Progenitor cell of endocrine pancreas (in vitro differentiated cells): ENCODE measurements at places on chromosomes 5 and 9. TPM values are rescaled to one million over a fixed set of nuclear protein-coding genes. Genes with fewer than 3 reads are reported as not detected.

The COL5A1 gene
- 19.8 and 21.5 TPM in 2 replicates for total RNA-seq

GRCh38 chr5:91219803-91220371, 163.2 kb downstream of the ARRDC3 start:
- no peak for DNase-seq
- no peaks in the 10 kb centered on the region for H3K36me3 ChIP-seq
- peaks cover 2% of the 10 kb centered on the region for H3K4me1 ChIP-seq
- no peak overlapping the region for H3K4me3 ChIP-seq

DNA sequence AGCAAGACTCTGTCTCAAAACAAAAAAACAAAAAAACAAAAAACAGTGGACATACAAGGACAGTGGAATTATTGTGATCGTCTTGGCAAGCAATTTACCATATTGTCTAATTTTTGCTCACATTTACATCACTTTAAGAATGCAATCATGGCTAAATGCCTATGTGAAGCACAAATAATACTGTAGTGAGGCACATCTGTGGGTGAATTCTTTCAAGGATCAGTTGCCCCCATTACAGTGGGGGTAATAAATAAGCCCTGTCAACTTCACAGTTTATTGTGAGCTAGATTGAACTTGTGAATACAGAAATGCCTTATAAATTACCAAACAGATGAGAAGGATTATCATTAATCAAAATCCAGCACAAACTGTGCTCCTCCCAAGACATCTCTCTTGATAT, 150.2 kb upstream of the PAPPA start:
- no peak overlapping the region for H3K4me3 ChIP-seq
- no peaks in the 10 kb centered on the region for H3K36me3 ChIP-seq
- DNase-seq = no peak
- no peaks in the 10 kb centered on the region for H3K27me3 ChIP-seq
- no peak overlapping the region for H3K27ac ChIP-seq
- no peaks in the 10 kb centered on the region for H3K4me1 ChIP-seq

The CD72 gene
- total RNA-seq = 3.1 and 4.2 TPM in 2 replicates

DNA sequence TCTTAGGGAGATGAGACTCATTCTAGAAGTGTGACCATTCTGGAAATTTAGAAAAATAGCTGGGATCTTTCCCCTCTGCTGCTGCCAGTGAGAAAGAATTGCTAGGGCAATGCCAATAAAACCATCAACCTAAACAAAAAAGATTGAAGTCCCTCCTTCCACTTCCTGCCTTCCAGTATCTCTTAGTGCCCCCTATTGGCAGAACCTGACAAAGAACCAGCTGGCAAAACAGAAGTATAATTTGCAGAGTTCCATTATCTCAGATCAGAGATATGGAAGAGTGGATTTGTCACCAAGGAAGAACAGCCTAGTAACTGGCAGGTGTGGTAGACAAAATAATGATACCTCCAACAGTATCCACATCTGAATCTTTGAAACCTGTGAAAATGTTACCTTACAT, 13.8 kb upstream of the PLCXD3 start:
- no peak overlapping the region for H3K27ac ChIP-seq
- H3K27me3 ChIP-seq = no peaks in the 10 kb centered on the region
- DNase-seq = no peak
- H3K4me3 ChIP-seq = no peak overlapping the region
- H3K4me1 ChIP-seq = peaks cover 11% of the 10 kb centered on the region

DNA sequence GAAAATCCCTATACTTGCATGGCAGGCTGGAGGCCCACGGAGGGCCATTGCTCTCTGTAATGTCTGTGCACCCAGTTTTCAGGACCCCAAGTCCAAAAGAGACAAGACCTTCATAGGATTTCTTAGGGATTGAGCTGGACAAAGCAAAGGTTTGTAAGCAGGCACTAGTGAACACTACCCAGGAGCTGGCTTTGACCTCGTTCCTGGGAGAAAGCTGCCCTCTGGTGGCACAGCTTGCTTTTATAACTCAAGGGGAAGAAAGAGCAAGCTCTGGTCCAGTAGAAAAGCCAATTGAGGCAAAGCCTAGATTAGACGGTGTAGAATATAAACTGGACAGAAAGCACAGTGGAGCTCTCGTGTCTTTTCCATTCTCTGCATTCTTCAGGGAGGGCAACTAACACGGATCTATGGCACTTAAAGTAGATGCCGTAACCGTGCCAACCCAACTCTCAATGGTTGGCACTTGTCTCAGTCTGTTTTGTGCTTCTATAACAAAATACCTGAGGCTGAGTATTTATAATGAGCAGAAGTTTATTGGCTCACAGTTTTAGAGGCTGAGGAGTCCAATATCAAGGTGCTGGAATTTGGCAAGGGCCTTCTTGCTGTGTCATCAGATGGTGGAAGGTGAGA, 7.9 kb downstream of the GABRP start:
- H3K27ac ChIP-seq = no peak overlapping the region
- H3K36me3 ChIP-seq = no peaks in the 10 kb centered on the region
- peaks cover 7% of the 10 kb centered on the region for H3K4me1 ChIP-seq
- H3K4me3 ChIP-seq = no peak overlapping the region
- DNase-seq = peak; percentile 61

DNA sequence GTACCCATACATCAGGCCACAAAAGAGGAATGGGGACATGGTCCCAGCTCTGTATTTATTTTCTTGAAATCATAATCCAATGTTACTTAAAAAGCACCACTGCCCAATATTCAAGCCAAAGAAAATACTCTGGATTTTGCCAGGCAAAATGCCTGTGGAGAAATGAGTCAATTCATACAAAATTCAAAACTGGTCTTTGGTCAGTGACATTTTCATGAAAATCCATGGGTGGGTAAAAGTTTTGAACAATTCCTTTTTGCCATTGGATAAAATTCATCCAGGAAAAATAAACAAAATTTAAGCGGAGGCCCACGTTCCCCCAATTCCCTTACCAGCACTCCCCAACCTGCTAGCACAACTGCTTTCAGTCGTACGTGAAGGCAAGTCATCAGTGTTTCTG, 186.2 kb downstream of the GLIS3 start:
- H3K27ac ChIP-seq = no peak overlapping the region
- DNase-seq = no peak
- H3K27me3 ChIP-seq = no peaks in the 10 kb centered on the region
- peaks cover 42% of the 10 kb centered on the region for H3K4me1 ChIP-seq
- peaks cover 21% of the 10 kb centered on the region for H3K36me3 ChIP-seq
